ENCODE measurements at places on chromosomes 1 and 21. TPM values are rescaled to one million over a fixed set of nuclear protein-coding genes. Genes with fewer than 3 reads are reported as not detected.

GRCh38 chr1:25834894-25835293, 15.1 kb downstream of the MTFR1L start:
- no peaks in the 10 kb centered on the region for H3K27me3 ChIP-seq
- peaks cover 43% of the 10 kb centered on the region for H3K36me3 ChIP-seq
- H3K4me3 ChIP-seq, result no peak overlapping the region

DNA sequence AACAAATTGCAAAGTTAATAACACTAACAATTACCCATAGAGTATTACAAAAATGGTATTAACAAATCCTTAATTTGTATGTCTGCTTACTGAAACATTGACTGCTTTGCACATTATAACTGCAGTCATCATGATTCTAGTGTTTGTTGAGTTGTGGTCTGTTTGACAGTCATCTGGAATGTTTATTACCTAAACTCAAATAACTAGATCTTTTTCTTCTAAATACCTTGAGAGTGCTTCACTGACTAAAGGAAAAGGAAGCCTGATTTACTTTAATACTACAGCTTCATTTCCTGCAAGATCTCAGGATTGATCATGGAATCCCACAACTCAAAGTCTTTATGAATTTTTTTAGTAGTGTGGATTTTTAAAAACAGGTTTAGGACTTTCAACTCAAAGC, 70.0 kb downstream of the HMCN1 start:
- H3K36me3 ChIP-seq, result no peaks in the 10 kb centered on the region
- H3K27me3 ChIP-seq, result no peaks in the 10 kb centered on the region
- H3K4me3 ChIP-seq, result no peak overlapping the region
- H3K27ac ChIP-seq, result no peak overlapping the region

- no peak for DNase-seq
- no peak overlapping the region for H3K4me3 ChIP-seq
- no peaks in the 10 kb centered on the region for H3K36me3 ChIP-seq
- H3K4me1 ChIP-seq, result no peaks in the 10 kb centered on the region
Observed at GRCh38 chr1:21966247-21967000, 10.4 kb upstream of the CELA3B start.

DNA sequence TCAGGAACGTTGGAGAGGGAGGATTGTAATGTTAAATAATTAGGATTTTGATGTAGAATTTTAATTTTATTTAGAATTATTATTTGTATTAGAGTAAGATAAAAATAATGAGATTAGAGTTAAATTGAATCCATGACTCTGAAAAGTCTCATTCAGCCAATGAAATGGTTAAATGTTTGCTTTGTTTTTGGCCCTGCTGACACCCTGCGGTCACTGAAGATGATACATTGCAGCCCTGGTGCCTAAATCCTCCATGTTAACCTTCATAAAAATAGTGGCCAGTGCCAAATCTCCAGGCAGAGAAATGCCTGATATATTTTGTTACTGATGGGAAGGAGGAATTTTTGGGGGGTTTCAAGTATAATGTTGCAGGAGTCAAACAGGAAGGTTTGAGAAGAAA, 27.3 kb upstream of the RLF start:
- no peak overlapping the region for H3K27ac ChIP-seq
- DNase-seq, result no peak
- H3K36me3 ChIP-seq, result no peaks in the 10 kb centered on the region
- H3K4me3 ChIP-seq, result no peak overlapping the region
- H3K4me1 ChIP-seq, result peaks cover 7% of the 10 kb centered on the region

Gene PRKAA2
- total RNA-seq, result 1.1 TPM

Gene CYYR1
- total RNA-seq, result 61.3 TPM

GRCh38 chr1:180255536-180256340, 25.7 kb downstream of the LHX4 start:
- no peak for DNase-seq
- no peaks in the 10 kb centered on the region for H3K36me3 ChIP-seq
- H3K4me1 ChIP-seq, result no peaks in the 10 kb centered on the region
- no peak overlapping the region for H3K4me3 ChIP-seq
